ENCODE measurements at places on chromosomes 4 and X. TPM values are rescaled to one million over a fixed set of nuclear protein-coding genes. Genes with fewer than 3 reads are reported as not detected.

Gene ABCG2
- 5.7 TPM for polyA plus RNA-seq

Gene STOX2
- polyA plus RNA-seq: 4.4 TPM

Gene F9
- not detected for polyA plus RNA-seq

Gene HTRA3
- polyA plus RNA-seq: 15.5 TPM

Gene IGSF1
- 12.3 TPM for polyA plus RNA-seq

Gene H2BW2
- not detected for polyA plus RNA-seq

Gene PRR32
- 0.18 TPM for polyA plus RNA-seq

Gene NPY5R
- 0.22 TPM for polyA plus RNA-seq

Gene DCAF4L1
- 0.21 TPM for polyA plus RNA-seq

Gene PAQR3
- polyA plus RNA-seq: 14.7 TPM

Gene NALF2
- polyA plus RNA-seq: 0.76 TPM

Gene TBCK
- 29.0 TPM for polyA plus RNA-seq

Gene SLC4A4
- polyA plus RNA-seq: 11.2 TPM

Gene SYTL5
- 3.6 TPM for polyA plus RNA-seq

Gene SLC39A8
- 8.0 TPM for polyA plus RNA-seq

Gene NMU
- polyA plus RNA-seq: 1.3 TPM

Gene TMEM175
- 28.4 TPM for polyA plus RNA-seq

Gene PTCHD1
- 0.66 TPM for polyA plus RNA-seq

Gene UGT2B11
- 0.15 TPM for polyA plus RNA-seq

Gene FAM241A
- 1.3 TPM for polyA plus RNA-seq

Gene DCAF8L2
- 0.03 TPM for polyA plus RNA-seq

Gene ANXA10
- polyA plus RNA-seq: 0.24 TPM

Gene PF4V1
- 0.24 TPM for polyA plus RNA-seq

Gene TCEANC
- polyA plus RNA-seq: 3.6 TPM

Gene TMEM154
- 0.90 TPM for polyA plus RNA-seq

Gene GSX2
- not detected for polyA plus RNA-seq

Gene KLKB1
- 2.8 TPM for polyA plus RNA-seq

Gene MAGEA11
- not detected for polyA plus RNA-seq

Gene CENPI
- polyA plus RNA-seq: 4.5 TPM

Gene C1QTNF7
- polyA plus RNA-seq: 3.1 TPM

Gene VCX
- not detected for polyA plus RNA-seq

Gene OFD1
- 42.8 TPM for polyA plus RNA-seq

Gene ANK2
- polyA plus RNA-seq: 50.4 TPM

Gene JCHAIN
- polyA plus RNA-seq: 1.5 TPM

Gene EDA
- polyA plus RNA-seq: 25.1 TPM

Gene TEX13B
- polyA plus RNA-seq: not detected

Gene BTC
- polyA plus RNA-seq: 14.3 TPM

Gene SAGE1
- not detected for polyA plus RNA-seq

Gene PABPC4L
- polyA plus RNA-seq: 3.1 TPM

Gene FRYL
- 45.7 TPM for polyA plus RNA-seq

Gene GPRIN3
- polyA plus RNA-seq: 8.7 TPM

Gene POF1B
- 47.5 TPM for polyA plus RNA-seq

Gene FGF13
- 32.9 TPM for polyA plus RNA-seq

Gene LONRF3
- polyA plus RNA-seq: 3.0 TPM

Gene GLOD5
- polyA plus RNA-seq: 3.9 TPM

Gene SYP
- 20.2 TPM for polyA plus RNA-seq

Gene BTK
- 4.3 TPM for polyA plus RNA-seq

Gene PRRG1
- polyA plus RNA-seq: 6.6 TPM

Gene CLNK
- 0.52 TPM for polyA plus RNA-seq

Gene XG
- polyA plus RNA-seq: 0.06 TPM

Gene MCF2
- polyA plus RNA-seq: 0.13 TPM

Gene ADAMTS3
- polyA plus RNA-seq: 2.2 TPM

Gene CBLL2
- not detected for polyA plus RNA-seq

Gene C4orf36
- polyA plus RNA-seq: 0.60 TPM

Gene TNMD
- polyA plus RNA-seq: 1.2 TPM

Gene PARM1
- polyA plus RNA-seq: 38.2 TPM

Gene PASD1
- not detected for polyA plus RNA-seq

Gene IDUA
- polyA plus RNA-seq: 21.1 TPM

Gene NIPAL1
- polyA plus RNA-seq: 30.7 TPM
